ENCODE measurements at places on chromosomes 2 and 18.

- no peak for DNase-seq
These were observed 14.4 kb upstream of the SP140L start for GRCh38 chr2:230312638-230313037.

DNA sequence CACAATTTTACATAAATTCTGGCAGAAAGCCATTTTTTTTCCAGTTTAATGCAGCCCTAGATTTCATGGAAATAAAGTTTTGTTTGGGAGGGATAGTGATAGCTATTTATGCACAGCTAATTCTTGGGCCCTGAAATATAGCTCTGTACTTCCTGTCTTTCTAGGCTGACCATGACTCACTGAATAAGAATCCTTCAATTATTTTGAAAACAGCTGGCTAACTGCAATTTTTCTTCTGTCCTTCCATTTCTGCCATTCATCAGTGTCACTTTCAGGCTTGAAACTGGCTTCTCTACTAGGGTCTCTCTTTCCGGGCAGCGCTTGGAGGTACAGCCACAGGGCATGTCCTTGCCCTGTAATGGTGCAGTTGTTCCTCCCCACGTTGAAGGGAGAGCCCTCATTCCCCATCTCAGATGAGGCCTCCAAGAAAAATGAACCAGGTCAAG is 97.1 kb upstream of the TMEM178A start:
- no peak for DNase-seq

GRCh38 chr2:30276455-30276911 is 45.1 kb downstream of the LBH start:
- no peak for DNase-seq

GRCh38 chr2:136342138-136342537 is 224.2 kb upstream of the CXCR4 start:
- no peak for DNase-seq

DNA sequence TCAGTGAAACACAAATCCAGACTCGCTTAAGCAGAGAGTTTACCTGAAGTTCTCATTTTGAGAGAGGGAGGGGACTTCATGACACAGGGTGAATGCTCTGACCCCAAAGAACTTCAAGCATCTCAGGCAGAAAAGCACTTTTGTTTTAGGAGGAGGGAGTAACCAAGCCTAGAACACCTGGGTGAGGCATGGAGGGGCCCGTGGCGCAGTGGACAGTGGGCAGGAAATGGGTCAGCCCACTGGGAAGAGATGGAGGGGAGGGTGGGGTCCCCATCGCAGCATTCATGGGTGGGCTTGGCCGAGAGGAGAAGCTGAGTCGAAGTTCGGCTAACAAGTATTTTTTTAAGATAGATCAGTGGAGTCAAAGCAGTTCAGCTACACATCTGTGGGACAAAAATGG is 67.9 kb downstream of the SH3YL1 start:
- no peak for DNase-seq

- DNase-seq = no peak
These were observed 150.1 kb upstream of the RMP24 start for GRCh38 chr18:35822413-35822812.

GRCh38 chr2:9519250-9519649 is 36.4 kb downstream of the ADAM17 start:
- DNase-seq = no peak

- DNase-seq = no peak
These were observed 1173.6 kb upstream of the CHAC2 start for GRCh38 chr2:52594026-52594425.

DNA sequence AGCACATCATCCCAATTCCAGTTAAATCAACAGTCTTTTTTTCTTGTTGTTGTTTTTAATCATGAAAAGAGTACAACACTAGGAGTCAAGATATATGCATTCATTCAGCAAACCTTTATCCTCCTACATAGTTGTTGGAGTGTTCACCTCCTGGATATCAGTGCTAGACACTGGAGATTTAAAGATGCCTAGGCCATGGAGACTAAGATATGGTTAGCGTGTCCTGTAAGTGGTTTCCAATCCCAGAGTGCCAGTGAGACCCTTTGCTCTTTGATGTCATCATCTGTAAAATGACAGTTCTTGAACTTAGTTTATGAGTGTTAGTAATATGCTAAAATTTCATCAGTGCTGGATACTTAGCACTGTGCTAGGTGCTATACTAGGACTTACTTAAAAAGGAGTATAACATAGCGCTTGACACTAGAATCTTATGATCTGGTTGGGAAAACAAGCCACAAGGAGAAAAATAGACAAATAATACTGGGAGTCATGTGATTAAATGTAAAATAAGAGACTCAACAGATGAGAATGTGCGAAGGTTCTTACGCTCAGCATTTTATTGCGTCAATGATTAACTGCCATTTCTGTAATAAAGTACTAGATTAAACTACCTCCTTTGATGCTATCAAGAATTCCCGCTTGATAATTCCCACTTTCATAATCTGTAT is 31.5 kb downstream of the BABAM2 start:
- DNase-seq = no peak

DNA sequence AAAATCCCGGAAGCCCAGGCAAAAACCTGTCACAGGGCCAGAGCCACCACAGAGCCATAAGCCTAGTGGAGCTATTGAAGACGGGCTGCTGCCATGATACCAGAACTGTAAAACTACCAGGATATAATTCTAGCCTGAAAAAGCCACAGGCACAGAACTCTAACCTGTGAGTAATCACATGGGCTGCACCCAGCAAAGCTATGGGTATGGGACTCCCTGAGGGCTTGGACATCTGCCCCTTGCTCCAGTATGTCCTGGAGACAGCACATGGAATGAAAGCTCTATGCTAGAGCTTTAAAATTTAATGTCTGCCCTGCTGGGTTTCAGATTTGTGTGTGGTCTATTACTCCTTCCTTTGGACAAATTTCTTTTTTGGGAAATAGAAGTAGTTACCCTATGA is 2183.6 kb upstream of the CELF4 start:
- DNase-seq = no peak

- no peak for DNase-seq
These were observed 37.6 kb downstream of the PTPN18 start for GRCh38 chr2:130393318-130393910.

- no peak for DNase-seq
These were observed 83.6 kb downstream of the MREG start for GRCh38 chr2:215929602-215930335.

GRCh38 chr2:20025065-20025786 is 12.8 kb upstream of the MATN3 start:
- DNase-seq = no peak

GRCh38 chr2:161370981-161371380 is 45.1 kb upstream of the TBR1 start:
- no peak for DNase-seq

GRCh38 chr2:143839456-143839855 is 680.5 kb downstream of the ZEB2 start:
- no peak for DNase-seq

DNA sequence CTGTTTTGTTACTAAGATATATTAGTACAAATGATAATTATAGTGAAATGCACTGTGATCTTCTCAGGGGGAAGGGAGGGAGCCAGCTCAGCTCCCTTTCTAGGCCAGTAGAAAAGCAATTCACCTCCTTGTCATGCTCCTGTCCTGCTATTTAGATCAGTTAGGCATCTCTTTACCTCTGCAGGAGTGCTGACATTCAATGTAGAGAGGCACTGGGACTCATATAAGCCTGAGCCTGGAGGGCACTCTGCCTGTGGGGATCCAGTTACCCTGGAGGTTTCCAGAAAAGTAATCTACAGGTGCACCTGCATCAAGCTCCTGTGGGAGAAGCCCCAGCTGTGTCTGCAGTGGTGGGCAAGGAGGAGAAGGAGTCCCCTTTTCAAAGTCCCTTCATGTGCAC is 277.0 kb downstream of the CPS1 start:
- DNase-seq = no peak

- no peak for DNase-seq
These were observed 136.2 kb downstream of the CDH2 start for GRCh38 chr18:28040716-28041115.

DNA sequence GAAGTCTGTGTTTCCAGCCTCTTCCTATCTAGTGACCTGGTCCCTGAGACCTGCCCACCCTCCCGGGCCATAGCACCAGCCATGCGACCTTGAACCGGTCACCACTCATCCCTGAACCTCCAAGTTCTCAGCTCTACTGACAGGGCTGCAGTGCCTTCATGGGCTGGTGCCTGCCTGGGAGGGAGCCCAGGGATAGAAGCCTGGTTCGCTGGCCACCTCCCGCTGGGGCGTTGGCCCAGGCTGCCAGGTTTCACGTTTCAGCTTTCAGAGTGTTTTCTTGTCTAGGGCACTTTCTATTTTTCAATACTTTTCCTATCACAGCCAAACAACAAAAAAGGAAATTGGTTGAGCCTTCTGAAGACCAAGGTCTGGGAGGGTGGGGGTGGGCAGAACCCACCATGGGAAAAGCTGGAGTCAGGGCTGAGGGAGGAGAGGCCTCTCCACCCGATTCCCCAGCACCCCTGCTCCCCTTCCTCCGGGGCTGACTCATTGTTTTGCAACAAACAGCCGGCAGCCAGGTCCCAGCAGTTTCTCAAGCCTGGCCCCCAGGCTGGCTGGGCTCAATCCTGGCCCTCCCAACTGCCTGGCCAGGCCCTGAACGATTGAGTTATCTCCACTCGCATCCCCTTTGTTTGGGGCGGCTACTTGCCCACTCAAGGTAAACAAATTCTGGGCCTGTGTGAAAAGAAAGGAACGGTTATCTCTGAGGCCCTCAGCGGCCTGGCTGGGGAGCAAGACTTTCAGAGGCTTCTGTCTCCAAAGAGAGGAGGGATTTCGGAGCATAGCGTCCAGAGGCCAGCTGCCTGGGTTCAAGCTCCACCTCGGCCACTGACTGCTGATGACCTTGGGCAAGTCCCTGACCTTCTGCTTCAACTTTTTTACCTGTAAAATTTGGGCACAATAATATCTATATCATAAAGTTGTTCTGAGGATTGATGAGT is 47.5 kb downstream of the ZFP36L2 start:
- peak; percentile 93 for DNase-seq

- no peak for DNase-seq
These were observed 12.7 kb downstream of the THOC1 start for GRCh38 chr18:255171-255570.

- DNase-seq = no peak
These were observed 327.4 kb upstream of the CWC22 start for GRCh38 chr2:180334514-180334913.

DNA sequence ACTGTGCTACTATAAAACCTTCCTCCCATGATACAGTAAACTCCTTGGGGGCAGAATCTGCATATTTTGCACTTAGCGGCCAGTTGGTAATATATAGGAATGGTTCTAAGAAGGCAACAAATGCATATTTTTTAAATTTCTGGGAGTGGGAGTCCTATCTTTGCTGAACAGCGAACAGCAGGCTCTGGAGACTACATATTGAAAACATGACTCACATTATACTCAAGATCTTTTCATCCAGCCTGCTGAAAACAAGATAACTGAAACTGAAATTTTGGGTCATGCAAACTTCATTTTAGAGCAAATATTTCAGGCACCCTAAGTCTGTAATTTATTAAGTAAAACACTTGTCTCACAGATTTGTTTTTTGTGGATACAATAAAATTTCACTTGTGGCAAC is 122.2 kb downstream of the SATB2 start:
- no peak for DNase-seq

- DNase-seq = no peak
These were observed 24.5 kb upstream of the LCLAT1 start for GRCh38 chr2:30422444-30423040.

GRCh38 chr2:15907461-15908324 is 32.7 kb upstream of the MYCN start:
- DNase-seq = no peak

DNA sequence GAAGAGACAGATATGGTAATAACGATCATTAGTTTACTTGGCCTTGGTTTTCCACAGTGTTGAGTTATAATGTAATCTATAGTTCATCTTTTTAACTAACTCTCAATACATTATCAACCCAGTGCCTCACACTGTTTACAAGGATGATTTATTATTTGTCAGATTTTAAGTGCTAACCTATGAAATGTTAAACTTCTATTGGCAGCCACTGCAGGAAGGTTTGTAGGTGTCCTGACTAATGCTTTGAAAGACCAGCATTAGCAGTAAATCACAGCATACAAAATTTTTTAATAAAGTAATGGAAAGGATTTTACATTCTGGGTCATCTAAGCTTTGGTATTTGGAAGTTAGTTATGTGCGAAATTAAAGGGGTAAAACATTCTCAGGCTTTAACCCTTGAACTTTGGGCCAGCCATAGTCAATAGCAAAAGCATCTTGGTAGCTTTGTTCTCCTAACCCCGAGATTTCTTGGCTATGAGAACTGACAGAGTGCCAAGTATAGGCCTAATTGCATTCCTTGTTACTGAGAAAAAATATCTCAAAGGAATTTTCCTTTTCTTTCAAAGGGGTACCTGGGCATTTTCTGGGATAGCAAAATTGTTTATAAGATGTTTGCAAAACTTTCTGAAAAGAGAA is 30.6 kb downstream of the SPATS2L start:
- DNase-seq = no peak

- no peak for DNase-seq
These were observed 2.4 kb upstream of the KCNF1 start for GRCh38 chr2:10909050-10909995.

DNA sequence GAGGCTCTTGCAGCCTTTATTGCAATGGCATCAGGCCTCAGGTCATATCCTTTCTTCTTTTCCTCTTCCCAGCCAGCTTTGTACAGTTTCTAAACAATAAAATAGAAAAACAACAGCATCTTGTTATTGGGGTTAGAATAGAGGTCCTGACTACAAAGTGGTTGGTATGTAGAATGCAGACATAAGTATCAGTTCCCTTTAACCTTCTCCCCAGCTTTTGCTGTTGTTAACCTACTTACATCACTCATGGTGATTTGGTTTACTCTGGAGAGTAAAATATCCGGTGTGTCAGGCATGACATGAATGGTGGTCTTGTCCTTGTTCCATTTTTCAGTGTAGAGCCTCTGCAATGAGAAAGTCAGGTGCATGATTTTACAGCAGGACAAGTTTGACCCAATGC is 69.8 kb downstream of the NEB start:
- no peak for DNase-seq

DNA sequence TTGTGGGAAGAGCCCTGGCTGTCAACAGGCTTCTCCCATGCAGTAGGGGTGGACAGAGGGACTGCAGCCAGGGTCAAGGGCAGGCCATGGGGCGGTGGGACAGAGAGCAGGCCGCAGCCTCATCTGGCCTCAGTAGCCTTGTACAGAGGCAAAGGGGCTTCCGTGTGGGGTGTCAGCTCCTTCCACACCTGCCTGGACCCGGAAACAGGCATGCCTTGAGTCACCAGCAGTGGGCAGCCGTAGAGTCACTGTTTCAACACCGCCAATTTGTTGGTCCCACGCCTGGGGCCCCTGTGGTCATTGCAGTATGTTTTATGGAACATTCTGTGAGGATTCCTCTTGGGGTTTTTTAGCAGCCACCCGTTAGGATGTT is 173.0 kb downstream of the SMAD7 start:
- DNase-seq = no peak

All from suprapubic skin (tissue), 4 donors.